ENCODE measurements at places on chromosomes 2 and 18.

DNA sequence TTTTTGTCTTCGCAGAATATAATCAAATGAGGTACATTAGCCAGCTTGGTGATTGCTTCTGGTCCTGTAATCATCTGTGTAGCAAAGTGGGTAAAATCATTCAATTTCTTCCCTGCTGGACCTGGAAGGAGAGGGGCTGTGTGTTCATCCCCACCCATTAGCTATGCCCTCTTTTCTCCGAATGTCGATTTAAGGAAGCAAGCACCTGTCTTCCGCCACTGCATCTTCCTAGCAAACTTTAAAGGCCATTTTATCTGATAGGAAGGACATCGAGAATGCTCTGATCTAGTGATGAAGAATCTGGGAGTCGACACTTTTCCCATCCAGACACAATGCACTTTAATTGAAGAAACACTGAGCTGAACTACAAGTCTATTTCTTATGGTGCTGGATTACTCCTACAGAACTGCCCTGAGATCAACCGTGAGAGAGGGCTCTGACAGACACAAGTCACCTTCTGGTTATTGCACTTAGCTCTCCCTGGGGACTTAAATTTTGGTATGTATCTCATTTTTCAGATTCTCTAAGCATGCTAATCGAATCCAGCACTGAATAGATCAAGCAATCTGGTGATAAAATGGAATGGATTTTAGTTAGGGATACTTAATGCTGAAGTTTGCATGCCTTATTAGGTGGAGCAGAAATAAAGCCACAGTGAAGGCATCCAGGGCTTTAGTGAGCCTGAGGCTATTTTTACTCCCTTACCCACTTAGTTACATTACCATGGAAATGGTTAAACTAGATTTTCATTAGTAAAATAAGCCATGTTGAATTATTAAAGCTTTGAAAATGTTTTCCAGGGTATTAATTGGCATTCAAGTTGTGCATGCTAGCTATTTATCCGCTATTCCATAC is 1.3 kb downstream of the NYAP2 start:
- DNase-seq, result no peak

GRCh38 chr18:23270986-23271680 is 135.8 kb downstream of the CABLES1 start:
- DNase-seq, result no peak

GRCh38 chr2:217727801-217728200 is 275.0 kb downstream of the TNS1 start:
- no peak for DNase-seq

- no peak for DNase-seq
Measured at GRCh38 chr2:36562973-36563532, 34.9 kb downstream of the FEZ2 start.

- no peak for DNase-seq
Measured at GRCh38 chr2:46275995-46276394, 21.2 kb upstream of the EPAS1 start.

DNA sequence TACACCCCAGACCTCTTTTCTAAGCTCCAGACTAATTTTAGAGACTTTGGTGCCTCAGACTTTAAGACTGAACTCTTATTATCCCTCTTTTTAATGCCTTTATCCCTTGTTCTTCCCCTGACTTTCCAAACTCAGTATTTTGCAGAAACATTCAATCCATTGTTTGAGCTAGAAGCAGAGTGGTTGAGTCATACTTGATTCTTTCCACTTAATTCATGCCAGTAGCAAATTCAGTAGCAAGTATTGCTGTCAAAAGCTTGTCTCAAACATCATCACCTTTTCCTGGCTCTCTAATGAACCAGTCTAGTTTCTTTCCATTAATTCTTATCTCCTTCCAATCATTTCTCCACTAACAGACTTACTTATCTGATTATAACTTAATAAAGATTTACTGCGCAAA is 699.7 kb upstream of the ZNF804A start:
- DNase-seq, result no peak

GRCh38 chr2:8740136-8740535 is 58.3 kb downstream of the ID2 start:
- DNase-seq, result no peak

- no peak for DNase-seq
Measured at GRCh38 chr2:134292514-134292913, 38.6 kb downstream of the MGAT5 start.

DNA sequence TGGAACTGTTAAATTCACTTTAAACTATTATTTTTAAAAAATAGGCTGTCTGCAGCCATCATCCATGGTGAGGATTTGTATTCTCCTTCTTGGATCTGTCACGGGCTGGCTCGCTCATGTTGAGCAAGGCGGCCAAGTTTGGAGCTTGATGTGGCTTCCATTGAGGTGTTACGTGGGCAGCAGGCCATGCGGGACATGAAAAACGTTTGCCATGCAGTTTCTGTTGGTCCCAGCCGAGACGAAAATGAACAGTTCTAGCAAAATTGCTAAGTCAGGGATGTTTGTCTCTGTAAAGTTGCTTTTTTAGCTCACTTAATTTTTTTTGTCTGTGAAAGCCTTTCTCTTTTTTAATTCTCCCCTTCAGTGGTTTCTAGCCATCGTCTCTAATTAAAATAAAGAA is 70.2 kb upstream of the MGAT5 start:
- DNase-seq, result no peak

- DNase-seq, result no peak
Measured at GRCh38 chr18:69840445-69840844, 107.2 kb downstream of the CD226 start.

DNA sequence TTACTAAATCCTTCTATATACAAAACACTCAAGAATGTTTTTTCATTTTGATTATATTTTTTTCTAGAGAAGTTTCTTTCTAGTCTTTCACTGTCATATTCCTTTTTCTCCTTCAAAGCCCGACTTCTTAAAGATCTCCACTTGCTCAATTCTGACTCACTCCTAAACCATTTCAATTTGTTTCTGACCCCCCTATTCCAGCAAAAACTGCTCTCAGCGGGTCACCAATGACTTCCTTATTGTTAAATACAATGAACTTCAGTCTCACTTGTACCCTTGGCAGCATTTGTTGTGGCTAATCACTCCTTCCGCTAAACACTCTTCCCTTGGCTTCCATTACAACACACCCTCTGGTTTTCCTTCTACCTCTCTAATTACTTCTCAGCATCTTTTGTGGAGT is 111.1 kb upstream of the RBBP8 start:
- no peak for DNase-seq

DNA sequence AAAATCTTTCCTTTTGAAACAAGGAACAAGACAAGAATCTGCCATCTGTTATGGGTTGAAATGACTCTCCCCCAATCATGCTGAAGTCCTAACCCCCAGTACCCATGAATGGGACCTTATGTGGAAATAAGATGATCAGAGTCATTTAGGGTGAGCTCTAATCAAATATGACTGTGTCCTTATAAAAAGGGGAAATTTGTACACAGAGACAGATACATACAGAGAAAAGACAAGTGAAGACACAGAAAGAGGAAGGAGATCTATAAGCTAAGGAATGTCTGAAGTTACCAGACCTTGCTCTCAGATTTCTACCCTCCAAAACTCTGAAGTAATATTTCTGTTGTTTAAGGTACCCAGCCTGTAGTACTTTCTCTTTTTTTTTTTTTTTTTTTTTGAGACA is 15.7 kb downstream of the TGFBRAP1 start:
- no peak for DNase-seq

GRCh38 chr18:9403795-9404564 is 69.4 kb downstream of the TWSG1 start:
- DNase-seq, result no peak

DNA sequence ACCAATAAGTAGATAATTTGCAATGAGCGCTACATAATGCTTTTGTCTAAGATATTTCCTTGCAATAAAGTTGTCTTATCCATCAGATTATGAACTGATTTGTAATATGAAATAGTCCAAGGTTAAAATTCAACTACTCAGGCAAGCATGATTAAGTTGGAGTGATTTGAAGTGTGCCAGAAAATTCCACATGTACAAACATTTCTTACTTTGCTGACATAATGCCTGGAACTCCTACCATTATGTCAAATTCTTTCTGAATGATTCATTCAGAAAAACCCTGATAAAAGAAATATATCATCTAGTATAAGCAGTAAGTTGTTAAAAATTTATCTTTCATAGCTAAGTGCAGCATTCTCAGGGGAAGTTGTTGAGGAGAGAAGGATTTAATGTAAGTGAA is 87.3 kb downstream of the CBLN2 start:
- no peak for DNase-seq
